ENCODE measurements at places on chromosomes 7 and 10.

- no peak for DNase-seq
These were observed 80.3 kb upstream of the CREB5 start for GRCh38 chr7:28332046-28332445.

- DNase-seq = peak; percentile 40
These were observed 703.5 kb upstream of the SEMA3D start for GRCh38 chr7:85890244-85890811.

DNA sequence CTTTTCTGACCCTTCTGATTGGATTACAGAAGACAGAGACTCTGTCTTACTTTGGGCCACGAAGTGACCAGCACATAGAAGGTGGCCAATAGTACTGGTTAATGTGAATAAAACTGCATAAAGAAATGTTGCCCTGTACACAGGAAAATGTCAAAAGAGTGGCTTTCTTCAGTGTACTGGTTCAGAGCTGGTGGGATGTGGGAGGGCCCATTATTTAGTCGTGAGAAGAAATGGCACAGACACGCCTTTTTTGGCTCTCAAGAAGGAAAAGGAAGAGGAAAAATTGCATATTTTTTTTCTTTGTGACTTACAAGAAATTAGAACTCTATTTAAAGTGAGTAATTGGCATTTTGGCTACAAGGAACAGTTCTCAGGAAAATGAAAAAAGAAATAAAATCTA lies 129.7 kb downstream of the DGKI start:
- DNase-seq = no peak

GRCh38 chr7:115953592-115954255 lies 76.8 kb downstream of the TFEC start:
- no peak for DNase-seq

GRCh38 chr10:92997620-92998019 lies 63.0 kb upstream of the CYP26C1 start:
- no peak for DNase-seq

- DNase-seq = no peak
These were observed 63.7 kb downstream of the PRKG1 start for GRCh38 chr10:51137756-51138529.

- no peak for DNase-seq
These were observed 5.4 kb downstream of the MAFK start for GRCh38 chr7:1535701-1536454.

- DNase-seq = no peak
These were observed 77.9 kb downstream of the PARP12 start for GRCh38 chr7:139984642-139985539.

DNA sequence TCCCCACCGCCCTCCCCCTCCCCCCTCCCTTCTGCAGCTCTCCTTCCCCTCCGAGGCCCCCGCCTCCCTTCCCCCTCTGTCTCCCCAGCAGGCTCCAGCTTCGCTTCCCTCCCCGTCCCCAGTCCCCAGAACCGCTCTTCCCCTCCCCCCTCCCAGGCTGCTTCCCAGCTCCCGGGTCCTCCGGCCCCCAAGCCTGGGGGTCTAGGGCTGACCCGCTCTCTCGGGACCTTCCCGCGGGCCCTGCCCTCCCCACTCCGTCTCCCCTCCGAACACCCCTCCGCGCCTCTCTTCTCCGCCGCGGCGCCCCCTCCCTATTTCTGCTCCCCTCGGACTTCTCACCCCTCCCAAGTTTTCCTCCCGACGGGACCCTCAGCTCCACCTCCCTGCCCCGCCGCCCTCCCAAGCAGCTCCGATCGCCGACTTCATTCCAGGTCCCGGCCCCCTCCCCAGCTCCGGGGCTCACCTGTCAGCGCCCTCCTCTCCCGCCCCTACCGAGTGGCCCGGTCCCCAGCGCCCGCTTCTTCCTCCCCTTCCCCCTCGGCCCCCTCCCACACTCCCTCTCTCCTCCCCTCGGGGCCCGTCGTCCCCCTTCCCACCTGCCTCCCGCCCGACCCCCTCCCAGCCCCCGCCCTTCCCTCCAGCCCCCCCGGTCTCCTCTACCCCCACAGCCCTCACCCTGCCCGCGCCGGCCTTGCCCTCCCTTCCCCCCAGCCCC lies 990 bp downstream of the ZNF467 start:
- no peak for DNase-seq

DNA sequence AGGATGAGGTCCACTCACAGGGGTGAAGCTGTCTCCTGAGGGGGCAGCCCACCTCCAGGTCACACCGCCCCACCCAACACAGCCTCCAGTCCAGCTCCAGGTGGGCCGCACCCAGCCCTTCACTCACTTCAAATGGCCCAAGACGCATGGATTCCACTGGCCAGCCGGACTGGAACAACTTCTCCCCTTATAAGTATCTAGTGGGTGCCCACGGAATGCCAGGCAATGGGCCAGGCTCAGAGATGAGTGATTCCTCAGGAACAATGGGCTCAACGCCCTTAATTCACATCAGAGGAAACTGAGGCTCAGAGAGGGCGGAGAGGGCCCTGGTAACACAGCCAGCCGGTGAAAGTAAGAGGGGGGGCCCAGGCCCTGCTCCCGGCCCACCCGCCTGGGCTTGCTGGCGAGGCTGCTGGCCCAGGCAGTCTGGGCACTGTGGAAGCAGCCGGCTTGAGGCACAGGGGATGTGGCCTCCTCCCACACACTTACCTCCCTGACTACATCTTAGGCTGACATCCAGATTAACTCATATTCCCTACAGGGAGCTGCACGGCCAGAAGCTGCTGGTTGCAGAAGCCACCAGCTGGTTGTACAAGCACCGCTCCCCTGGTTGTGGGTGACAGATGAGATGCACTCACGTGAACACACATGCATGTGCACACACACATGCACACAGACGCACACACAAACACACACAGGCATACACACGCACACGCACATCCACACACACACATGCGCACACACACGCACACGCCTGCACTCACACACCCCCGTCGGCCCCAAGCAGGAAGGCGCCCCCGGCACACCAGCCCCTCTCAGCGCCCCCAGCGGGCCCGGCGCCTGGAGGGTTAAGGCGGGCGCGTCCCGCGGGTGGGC lies 1.0 kb upstream of the FAM20C start:
- peak; percentile 70 for DNase-seq

DNA sequence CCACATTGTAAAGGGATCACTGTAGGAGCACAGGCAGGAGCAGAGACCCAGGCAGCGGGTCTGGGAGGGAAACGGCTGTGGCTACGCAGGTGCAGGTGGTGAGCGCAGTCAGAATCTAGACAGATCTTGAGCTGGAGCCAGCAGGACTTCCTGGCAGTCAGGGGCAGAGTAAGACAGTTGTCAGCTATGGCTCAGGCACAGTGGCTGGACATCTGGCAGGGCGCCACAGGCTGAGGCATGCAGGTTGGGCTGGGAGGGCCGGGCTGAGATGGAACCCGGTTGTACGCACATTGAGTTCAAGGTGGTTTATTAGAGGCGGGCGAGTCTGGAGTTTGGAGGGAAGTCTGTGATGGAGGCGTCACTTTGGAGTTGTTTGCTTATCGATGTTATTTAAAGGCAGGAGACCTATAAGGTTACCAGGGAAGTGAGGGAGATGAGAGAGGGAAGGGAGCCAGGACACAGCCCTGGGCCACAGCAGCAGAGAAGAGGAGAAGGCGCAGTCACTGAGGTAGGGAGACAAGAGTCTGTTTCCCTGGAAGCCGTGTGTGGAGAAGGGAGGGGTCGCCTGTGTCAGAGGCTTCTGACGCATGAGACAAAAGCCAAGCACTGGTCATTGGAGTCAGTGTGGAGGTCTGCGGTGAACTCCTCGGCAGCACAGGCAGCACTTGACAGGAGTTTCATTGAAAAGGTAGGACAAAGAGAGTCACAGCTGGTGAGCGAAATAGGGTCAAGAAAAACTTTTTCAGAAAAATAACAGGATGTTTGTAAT lies 73.8 kb downstream of the LANCL2 start:
- DNase-seq = no peak

DNA sequence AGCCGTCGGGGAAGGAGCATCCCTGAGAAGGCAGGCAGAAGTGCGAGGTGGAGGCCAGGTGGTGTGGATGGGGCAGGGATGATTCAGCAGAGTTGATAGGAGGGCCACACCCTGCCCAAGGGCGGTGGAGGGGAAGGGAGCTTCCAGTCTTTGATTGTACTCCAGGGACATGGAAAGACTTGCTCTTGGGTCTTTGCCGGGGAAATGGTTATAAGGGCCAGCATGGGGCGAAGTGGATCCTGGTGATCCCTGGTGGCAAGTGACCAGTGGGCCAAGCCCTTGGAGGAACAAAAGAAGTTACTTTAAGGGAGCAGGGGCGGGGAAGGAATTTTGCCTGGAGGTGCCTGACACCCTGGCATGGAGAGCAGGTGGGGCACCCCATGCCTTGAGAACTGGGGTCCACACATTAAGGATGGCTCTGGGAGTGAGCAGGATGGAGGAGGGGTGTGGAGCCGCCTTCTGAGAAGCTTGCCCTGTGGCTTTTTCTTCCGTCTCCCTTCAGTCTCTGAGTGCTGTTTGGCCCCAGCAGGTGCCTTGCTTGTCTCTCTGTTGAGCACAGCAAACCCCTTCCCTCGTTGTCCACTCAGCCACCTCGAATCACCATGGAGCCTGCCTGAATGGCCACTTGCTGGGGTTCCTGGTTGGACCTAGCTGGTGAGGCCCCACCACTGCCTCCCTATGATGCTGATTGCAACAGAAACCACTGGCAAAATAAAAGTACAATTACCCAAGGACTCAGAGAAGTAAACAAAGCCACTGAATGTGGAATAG lies 83.9 kb downstream of the RAMP3 start:
- DNase-seq = no peak

GRCh38 chr7:40382145-40382544 lies 247.3 kb downstream of the SUGCT start:
- no peak for DNase-seq

DNA sequence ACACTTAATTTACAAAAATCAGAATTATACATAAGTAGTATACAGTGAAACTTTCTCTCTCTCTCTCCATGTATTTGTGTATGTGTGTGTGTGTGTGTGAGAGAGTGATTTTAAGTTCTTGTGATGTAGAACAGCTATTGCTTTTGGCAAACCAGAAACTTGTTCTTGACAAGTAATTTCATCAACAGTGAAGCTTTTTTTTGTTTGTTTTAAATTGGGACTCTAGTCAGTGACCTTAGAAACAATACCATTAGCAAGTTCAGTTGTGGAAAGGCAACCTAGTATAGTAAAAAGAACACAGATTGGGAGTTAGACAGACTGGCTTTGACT lies 319.1 kb downstream of the PTEN start:
- no peak for DNase-seq

- no peak for DNase-seq
These were observed 13.9 kb upstream of the HSPA12A start for GRCh38 chr10:116756277-116756676.

DNA sequence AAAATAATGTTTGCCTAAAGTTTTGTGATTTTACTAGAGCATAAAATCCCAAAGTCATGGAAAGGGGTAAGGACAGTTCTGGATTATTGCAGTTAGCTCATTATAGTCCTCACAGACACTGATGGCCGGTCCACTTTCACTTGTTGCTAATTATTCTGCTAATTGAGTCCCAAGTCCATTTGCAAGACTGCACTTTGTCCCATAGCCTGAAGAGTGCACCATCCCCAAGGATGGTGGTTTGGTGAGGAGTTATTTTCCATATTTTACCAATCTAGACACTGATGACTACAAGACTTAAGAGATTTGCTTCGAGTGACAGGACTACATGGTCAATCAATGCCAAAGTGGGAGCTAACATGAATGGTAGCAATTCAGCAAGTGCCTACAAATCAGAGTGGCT lies 181.8 kb upstream of the CACNA2D1 start:
- no peak for DNase-seq

- no peak for DNase-seq
These were observed 181.9 kb downstream of the CDCA7L start for GRCh38 chr7:21763818-21764217.

DNA sequence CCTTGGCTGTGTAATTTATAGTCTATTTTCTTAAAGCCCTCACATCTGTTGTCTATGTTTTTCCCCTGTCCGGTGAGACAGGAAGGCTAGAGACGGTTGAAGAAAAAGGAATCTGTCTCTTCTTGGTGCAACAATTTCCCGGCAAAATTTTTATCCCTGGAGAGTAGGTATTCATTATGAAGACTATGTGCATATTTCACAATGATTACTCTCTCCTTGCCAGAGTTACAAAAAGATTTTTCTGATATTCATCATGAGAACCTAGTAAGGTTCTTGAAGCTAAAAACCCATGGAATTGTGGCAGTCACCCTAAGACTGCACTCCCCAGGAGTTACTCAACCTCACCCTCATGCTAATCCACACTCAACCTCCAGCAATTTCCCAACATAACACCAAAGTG lies 55.0 kb upstream of the GHITM start:
- DNase-seq = no peak
